ENCODE measurements at places on chromosomes 7 and 10.

GRCh38 chr10:56522166-56522565 is 161.1 kb upstream of the ZWINT start:
- no peak for DNase-seq

- no peak for DNase-seq
Observed at GRCh38 chr10:79475877-79476276, 30.5 kb upstream of the ZCCHC24 start.

DNA sequence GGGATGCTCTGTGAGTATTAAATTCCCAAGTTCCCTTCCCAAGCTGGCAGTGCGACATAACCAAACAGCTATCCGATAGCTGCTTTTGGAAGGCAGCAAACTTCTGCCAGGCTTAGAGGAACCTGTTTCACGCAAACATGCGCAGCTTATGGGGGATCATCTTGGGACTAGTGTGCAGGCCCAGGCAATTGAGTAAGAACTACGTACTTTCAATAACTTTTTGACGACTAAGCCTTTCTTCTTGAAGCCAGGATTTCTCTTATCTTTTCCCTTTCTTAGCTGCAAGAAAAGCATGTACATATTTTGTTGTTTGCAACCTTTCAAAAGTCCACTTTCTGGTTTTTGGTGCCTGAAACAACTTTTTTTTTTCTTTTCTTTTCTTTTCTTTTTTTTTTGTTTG is 28.7 kb upstream of the SEPHS1 start:
- no peak for DNase-seq

GRCh38 chr10:95880704-95881103 is 27.1 kb upstream of the CC2D2B start:
- no peak for DNase-seq

DNA sequence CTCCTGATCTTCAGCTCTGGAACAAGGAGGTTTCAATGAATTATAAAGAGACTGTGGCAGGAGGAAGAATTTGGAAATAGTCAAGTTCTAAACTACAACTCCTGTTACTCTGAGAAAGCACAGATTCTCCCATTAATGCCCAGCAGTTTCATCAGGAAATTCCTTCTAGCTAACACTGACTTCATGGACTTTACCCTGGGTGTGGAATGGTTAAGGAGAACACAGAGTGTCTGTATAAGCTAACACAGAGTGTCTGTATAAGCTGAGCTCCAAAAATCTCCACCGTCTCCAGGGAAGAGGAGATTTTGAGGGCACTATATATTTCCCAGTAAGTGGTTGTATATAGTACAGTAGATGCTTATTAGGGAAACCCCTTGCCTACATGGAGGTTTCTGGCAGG is 675.5 kb downstream of the XPNPEP1 start:
- no peak for DNase-seq

- no peak for DNase-seq
Observed at GRCh38 chr7:138712652-138713051, 11.5 kb upstream of the SVOPL start.

- DNase-seq: no peak
Observed at GRCh38 chr7:1197997-1198625, 34.6 kb upstream of the UNCX start.

GRCh38 chr7:3806516-3806915 is 505.5 kb downstream of the SDK1 start:
- DNase-seq: no peak

GRCh38 chr10:27611744-27612550 is 107.8 kb downstream of the RAB18 start:
- no peak for DNase-seq

DNA sequence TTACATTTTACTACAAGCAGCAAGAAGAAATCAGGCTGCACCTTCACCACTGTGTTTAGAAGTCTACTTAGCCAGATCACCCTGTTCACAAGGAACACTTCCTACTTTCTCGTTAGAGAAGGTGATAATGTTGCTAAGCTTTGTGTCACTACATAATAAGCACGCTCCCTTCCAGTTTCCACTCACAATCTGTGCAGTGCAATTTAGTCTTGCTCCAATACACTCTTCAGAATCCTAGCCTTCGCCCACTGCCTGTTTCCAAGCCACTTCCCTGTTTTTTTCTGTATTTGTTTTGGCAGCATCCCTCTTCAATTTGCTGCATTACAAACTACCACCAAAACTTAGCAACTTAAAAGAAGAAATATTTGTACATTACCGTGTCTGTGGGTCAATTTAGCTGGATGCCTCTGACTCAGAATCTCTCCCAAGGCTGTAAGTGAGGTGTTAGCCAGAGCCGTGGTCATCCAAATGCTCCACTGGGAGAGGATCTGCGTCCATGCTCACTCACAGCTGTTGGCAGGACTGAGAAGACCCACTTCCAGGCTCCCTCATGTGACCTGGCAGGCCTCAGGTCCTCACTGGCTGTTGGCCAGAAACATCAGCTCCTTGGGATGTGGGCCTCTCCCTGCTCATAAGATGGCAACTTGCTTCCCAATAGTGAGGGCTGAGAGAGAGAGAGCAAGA is 110.4 kb downstream of the PON1 start:
- no peak for DNase-seq

GRCh38 chr10:84375011-84375410 is 46.6 kb downstream of the CCSER2 start:
- DNase-seq: no peak
